ENCODE measurements at places on chromosomes 11 and 22. TPM values are rescaled to one million over a fixed set of nuclear protein-coding genes. Genes with fewer than 3 reads are reported as not detected.

GRCh38 chr11:90373971-90374370 lies 151.1 kb upstream of the CHORDC1 start:
- DNase-seq = no peak

- no peak for DNase-seq
Measured at GRCh38 chr11:109209572-109209971, 212.4 kb upstream of the C11orf87 start.

DNA sequence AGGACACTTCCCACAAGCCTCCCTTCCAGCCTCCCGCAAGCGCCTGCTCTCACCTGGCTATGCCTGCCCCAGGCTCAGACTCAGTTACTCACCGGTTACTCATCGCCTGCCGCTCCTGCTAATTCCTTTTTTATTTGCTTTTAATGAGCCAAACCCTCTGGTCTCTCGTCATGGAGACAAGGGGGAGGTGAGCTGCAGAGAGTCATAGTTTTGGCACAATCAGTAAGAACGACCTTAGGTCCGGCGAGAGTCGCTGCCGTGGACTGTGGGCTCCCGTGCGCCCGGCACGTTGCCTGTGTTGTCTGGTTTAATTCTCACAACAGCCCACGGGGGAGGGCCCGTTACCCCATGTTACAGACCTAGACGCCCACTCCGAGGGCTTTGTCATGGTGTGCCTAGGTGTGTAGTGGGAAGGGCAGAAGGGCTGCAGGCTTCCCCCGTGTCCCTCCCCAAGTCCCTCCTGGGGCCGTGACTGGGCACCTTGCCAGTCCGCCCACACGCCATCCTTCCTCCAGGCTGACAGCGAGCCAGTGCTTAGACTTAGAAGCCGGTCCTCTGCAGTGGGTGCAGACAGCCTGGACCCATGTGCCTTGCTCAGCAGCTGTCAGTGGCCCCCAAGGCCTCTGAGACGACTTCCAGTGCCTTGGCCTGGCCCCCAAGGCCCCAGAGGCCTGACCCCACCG lies 42.2 kb downstream of the WNT7B start:
- DNase-seq = no peak

The SUSD2 gene
- 3.8 TPM for total RNA-seq

The GDPD5 gene
- total RNA-seq = 7.8 TPM

The RCN1 gene
- 114 TPM for total RNA-seq

The CRACR2B gene
- 29.0 TPM for total RNA-seq

GRCh38 chr11:2551131-2551530 lies 106.3 kb downstream of the KCNQ1 start:
- DNase-seq = no peak

The MRPL11 gene
- total RNA-seq = 106 TPM

DNA sequence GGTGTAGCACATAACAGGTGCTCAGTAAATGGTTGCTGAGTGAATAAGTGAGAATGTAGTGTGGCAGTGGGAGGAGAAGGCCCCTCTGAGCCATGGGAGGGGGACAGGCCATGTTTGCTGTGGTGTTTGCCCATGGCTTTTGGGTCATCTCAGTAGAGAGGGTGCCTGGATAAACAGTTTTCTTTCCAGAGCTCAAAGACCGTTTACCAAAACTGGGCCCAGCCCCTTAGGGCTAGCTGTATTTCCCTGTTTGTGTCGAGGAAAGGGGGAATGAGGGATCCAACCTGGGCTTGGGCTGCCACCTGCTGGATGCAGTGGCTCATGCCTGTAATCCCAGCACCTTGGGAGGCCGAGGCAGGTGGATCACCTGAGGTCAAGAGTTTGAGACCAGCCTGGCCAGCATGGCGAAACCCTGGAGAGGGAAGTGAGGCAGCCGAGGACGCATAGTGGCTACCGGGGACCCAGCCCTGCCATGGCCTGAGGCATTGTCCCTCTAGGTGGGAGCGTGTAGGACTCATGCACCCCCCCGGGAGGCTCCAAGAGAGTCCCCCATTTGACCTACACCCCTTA lies 8.7 kb upstream of the LTO1 start:
- peak; percentile 73 for DNase-seq

DNA sequence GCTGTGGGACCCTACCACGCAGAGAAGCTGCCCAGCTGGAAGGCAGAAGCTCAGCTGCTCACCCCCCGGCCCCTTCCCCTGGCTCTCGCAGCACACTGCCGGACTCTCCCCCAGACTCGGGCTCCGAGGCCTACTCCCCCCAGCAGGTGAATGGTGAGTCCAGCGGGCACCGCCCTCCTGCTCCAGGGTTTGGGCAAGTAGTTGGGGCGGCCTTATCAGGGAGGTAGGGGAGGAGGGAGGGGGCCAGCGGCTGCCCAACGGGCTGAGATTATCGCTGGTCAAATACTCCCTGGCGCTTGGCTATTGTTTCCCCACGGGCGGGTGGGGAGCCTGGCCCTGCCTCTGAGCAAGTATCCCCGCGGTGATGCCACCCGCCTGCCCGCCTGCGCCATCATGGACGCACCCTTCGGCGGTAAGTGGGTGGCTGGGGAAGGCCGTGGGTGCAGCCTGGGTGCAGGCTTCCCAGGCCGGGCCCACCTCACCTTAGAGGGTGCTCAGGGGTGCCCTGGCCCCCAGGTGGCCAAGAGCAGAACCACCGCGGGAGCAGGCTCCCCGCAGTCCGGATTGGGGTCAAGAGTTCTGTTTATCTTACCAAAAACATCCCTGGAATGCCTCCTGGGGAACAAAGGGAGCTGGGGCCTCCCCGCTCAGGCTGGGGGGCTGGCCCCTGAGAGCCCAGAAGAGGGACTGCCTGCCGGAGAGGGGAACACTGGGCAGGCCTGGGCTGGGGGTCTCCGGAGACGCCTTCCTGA lies 16.9 kb downstream of the MYRF start:
- DNase-seq = no peak

DNA sequence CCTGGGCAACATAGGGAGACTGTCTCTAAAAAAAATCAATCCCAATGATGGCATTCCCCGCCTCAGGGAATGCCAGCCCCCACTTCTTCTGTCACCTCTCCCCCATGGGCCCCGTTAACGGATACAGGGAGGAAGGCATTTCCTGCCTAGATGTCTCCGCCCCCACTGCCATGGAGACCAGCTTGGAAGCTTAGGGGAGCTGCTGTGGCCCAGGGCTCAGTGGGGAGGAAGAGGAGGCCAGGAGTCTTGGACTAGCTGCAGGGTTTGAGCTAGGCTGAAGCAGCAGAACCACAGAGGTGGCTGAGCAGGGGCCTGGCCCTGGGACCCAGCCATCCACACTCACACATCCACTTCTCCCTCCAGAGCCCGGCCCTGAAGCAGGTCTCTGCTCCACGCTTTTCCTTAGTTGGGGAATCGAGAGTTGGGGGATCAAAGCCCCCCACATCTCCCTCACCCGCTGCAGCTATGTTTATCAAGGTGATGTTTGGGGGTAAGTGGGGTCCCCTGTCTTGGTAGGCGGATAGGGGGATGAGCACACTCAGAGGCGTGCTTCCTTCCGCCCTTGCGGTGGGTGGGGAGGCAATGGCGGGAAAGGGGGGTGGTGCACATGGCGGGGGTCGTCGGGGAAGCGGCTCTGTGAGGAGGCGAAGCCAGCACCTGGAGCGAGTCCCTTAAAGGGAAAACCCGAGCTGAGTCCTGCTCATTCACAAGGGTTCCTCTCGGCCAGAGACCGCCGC lies at the start of gene C22orf15:
Gene C22orf15, plus strand, starts transcription at position 149 of the 737 bp plus-strand sequence. Its CDS starts 317 bp downstream, at position 466.
- peak; percentile 77 for DNase-seq

DNA sequence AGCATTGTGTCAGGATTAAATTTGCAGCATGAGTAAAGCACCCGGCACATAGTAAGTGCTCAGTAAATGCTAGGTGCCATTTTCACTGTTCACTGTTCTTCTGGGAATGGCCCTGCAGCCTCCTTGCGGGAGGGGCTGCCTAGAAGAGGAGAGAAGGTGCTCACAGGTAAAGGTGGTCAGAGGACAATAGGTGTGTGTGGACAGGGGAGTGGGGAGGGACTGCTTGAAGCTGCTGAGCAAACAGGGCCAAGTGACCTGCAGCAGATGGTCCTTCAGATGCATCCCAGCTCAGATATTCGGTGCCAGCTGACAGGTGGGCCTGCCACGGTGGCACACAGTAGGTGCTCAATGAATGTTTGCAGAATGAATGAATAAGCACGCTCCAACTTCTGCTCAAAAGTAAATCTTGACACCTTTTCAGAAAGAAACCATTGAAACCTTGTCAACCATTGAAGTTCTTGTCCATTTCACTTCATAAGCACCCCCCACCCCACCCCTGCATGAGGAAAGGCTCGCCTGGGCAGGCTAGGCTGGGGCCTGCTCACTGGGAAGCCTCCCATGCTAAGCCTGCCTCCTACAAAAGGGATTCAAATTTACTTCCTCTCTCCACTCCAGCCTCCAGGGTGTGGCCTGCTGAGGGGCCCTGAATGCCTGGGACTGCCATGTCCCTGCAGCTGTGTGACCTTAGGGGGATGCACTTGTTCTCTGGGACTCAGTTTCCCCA lies 1.6 kb downstream of the KIAA0930 start:
- no peak for DNase-seq

DNA sequence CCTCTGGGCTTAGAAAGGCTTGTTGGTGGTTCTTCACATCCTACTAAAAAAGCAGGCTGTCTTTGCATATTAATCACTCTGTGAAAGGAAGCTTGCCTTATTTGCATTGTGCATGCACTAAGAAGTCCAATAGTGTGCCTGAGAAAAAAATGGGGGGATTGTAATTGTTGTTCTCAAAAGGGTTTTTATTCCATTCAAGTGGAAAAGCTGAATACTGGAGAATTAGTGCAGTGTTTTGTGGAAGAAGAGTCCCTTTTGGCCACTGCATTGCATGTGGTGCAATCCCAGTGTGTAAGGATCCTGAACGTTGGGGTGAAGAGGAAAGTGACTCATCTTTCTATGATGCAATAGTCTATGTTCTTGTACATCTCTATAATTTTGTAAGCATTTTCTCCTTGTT lies 16.5 kb downstream of the NCAM1 start:
- no peak for DNase-seq

- DNase-seq = no peak
Measured at GRCh38 chr11:58178444-58178843, 10.4 kb upstream of the OR9Q2 start.

- no peak for DNase-seq
Measured at GRCh38 chr11:62400760-62401159, 18.1 kb upstream of the SCGB1A1 start.

The PATZ1 gene
- total RNA-seq = 118 TPM

GRCh38 chr11:86288776-86289507 lies 13.1 kb upstream of the HIKESHI start:
- DNase-seq = no peak

DNA sequence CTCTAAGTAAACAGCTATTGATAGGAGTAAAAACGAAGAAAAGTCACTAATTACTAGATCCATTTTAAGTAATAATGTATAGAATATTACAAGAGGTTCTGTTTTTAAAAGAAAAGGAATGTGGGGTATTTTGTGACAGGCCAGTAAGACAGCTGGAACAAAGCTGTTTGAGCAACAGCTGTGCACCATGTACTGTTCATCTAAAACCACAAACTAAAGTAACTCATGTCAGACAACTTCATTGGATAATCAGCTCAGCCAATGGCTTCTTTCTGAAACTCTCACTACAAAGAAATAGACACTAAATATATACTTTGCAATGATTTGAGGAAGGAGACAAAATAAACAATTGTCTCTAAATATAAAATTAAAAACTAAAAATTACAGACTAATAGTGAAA lies 16.1 kb downstream of the RRAS2 start:
- DNase-seq = no peak

The CARD18 gene
- not detected for total RNA-seq

- no peak for DNase-seq
Measured at GRCh38 chr11:125959931-125960330, 14.1 kb downstream of the VSIG10L2 start.

- DNase-seq = no peak
Measured at GRCh38 chr22:39773503-39773902, 120.1 kb downstream of the ENTHD1 start.

GRCh38 chr11:20050048-20050447 lies 110.2 kb downstream of the DBX1 start:
- DNase-seq = no peak

The NCF4 gene
- not detected for total RNA-seq

GRCh38 chr11:76119032-76119431 lies 87.3 kb downstream of the WNT11 start:
- no peak for DNase-seq

DNA sequence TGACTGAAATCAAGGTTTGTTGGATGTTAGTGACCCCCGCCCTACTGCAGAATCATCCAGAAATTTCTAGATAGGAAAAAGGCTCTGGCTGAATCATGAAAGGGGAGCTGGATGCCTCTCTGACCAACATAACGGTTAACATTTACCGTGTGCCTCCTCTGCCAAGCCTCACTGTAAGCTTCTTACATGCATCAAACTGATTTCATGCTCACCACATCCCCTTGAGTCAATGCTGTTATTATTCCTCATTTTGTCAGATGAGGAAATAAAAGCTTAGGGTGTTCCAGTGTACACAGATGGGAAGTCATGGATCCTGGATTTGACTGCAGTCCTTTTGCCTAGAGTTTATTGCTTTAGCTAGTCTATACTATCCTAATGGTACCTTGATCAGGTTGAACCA lies 5.9 kb upstream of the HMOX1 start:
- no peak for DNase-seq

DNA sequence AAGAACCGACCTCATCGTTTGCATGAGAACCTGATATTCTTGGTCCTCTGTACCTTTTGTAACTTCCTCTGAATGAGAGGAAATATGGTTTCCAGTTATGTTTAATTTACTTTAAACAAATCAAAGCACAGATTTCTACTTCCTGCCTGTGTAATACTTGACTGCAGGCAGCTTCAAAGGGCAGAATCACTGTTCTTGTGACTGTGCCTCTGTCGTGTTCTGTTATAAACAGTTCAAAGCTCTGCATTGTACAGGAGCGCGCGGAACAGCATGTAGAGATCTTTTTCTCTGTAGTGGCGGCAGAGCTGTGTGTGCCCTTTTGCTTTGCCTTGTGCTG lies 73.2 kb upstream of the CLDN5 start:
- no peak for DNase-seq

The GAL3ST3 gene
- total RNA-seq = 19.8 TPM

The OR4A16 gene
- total RNA-seq = not detected

DNA sequence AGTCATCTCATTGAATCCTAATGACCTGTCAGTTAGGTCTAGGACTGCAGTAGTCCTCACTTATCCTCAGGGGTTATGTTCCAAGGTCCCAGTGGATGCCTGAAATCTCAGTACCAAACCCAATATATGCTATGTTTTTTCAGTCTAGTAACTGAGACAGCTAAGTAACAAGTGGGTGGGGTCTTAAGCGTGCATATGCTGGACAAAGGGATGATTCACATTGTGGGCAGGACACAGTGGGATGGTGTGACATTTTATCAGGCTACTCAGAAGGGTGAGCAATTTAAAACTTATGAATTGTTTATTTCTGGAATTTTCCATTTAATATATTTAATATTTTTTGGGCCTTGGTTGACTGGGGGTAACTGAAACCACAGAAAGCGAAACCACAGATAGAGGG lies 29.0 kb downstream of the DDX10 start:
- no peak for DNase-seq

The CHRM1 gene
- total RNA-seq = not detected

GRCh38 chr11:85884581-85885021 lies 29.4 kb downstream of the CCDC83 start:
- DNase-seq = no peak

The ABCC8 gene
- total RNA-seq = 3.2 TPM

The FBXO7 gene
- total RNA-seq = 45.8 TPM

The SYCE3 gene
- 0.85 TPM for total RNA-seq

GRCh38 chr11:100687054-100687629 lies at the start of gene ARHGAP42:
TSS of gene ARHGAP42 (plus strand) at chr11:100687288. CDS start at chr11:100687679, 391 bp downstream.
- peak; percentile 91 for DNase-seq

The PPARA gene
- total RNA-seq = 7.4 TPM

The ZNHIT2 gene
- 18.3 TPM for total RNA-seq

The TPBGL gene
- 0.64 TPM for total RNA-seq
